ENCODE measurements at places on chromosomes 12 and 14. TPM values are rescaled to one million over a fixed set of nuclear protein-coding genes. Genes with fewer than 3 reads are reported as not detected.

DNA sequence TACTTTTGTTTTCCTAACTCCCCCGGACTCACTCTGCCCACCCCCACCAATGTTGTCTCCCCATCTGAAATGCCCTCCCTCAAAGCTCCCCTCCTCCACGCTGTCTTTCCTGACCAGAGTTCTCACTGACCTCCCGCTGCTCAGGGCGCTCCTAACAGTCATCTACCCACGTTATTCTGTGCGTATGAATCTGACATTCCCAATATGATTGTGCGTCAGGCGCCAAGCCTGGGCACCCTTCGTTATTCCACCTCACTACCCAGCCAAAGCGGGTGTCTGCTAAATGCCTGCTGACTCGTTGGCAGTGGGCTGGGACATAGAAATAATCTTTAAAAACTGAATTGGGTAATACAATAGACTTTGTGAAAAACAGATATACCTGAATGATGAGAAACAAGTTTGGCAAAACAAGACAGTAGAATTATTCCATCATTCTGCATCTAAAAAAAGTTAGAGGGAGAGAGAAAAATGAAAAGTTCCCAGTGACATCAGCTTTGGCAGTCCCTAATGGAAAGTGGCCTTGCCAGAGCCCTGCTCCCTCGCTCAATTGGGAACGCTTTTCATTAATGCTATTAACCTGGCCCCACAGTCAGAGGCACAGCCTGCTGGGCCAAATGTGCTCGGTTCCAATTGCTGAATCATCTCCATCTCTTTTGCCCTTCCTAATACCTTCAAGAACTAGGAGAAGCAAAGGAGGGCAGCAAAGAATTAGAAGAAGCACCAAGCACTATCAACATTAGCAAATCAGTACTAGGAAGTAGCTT lies 74.0 kb upstream of the PLXNC1 start:
- no peak for DNase-seq

GRCh38 chr12:39332661-39333175 lies 110.2 kb downstream of the KIF21A start:
- DNase-seq = no peak

GRCh38 chr12:123853396-123854070 lies 91.4 kb downstream of the DNAH10 start:
- DNase-seq = no peak

Gene SMOC1
- total RNA-seq = 12.9 TPM

Measured in sciatic nerve (tissue), 2 donors.